Activated T-cell treated with anti-CD3 and anti-CD28 coated beads for 24 hours (primary cell): ENCODE measurements at places on chromosomes 1 and 21.

GRCh38 chr1:41349361-41350054 lies 11.7 kb upstream of the FOXO6 start:
- no peak for DNase-seq

- no peak for DNase-seq
Observed at GRCh38 chr1:91523482-91523881, 22.8 kb downstream of the CDC7 start.

DNA sequence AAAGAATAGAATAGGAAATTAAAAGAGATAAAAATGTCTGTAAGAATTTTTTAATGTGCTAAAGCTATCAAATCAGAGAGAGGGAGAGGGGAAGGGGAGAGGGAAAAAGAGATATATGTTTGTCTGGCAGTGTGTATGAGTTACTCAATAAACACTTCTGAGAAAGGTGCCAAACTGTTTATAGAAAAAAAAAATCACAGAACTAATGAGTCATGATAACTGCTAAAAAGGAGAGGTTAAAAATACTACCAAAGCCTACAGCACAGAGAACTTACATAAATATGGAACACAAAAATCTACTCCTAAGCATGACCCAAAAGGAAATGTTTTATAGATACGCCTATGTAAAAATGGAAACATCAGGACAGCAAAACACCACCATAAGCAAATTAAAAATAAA lies 45.4 kb downstream of the SELENOF start:
- no peak for DNase-seq

GRCh38 chr1:175536369-175536768 lies 207.0 kb downstream of the TNR start:
- no peak for DNase-seq

- DNase-seq, result no peak
Observed at GRCh38 chr21:41222247-41223068, 54.5 kb downstream of the BACE2 start.

- DNase-seq, result no peak
Observed at GRCh38 chr1:203754455-203754864, 10.5 kb upstream of the LAX1 start.

- peak; percentile 6 for DNase-seq
Observed at GRCh38 chr1:154557939-154558719, at the start of gene UBE2Q1. TSS of gene UBE2Q1 (minus strand) at chr1:154558662. CDS start at chr1:154558553, 109 bp downstream.

DNA sequence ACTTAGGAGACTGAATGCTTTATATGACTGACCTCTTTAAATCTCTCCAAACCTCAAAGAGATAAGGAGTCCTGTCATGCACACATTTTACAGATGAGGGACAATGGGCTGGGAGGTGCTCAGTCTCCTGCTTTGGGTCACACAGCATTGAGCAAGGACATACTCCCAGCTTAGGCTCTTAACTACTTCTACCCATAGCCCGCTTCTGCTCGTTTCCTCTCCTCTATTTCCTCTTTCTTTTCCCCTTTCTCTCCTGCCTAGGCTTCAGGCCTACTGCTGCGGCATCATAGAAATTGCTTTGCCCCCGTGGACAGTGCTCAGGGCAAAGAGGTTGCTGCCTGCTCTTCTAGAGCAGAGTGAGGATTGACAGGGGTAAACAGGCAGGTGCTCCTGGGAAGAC lies 12.4 kb upstream of the ZNF691 start:
- DNase-seq, result no peak

- no peak for DNase-seq
Observed at GRCh38 chr1:197958438-197959305, 41.5 kb downstream of the LHX9 start.

DNA sequence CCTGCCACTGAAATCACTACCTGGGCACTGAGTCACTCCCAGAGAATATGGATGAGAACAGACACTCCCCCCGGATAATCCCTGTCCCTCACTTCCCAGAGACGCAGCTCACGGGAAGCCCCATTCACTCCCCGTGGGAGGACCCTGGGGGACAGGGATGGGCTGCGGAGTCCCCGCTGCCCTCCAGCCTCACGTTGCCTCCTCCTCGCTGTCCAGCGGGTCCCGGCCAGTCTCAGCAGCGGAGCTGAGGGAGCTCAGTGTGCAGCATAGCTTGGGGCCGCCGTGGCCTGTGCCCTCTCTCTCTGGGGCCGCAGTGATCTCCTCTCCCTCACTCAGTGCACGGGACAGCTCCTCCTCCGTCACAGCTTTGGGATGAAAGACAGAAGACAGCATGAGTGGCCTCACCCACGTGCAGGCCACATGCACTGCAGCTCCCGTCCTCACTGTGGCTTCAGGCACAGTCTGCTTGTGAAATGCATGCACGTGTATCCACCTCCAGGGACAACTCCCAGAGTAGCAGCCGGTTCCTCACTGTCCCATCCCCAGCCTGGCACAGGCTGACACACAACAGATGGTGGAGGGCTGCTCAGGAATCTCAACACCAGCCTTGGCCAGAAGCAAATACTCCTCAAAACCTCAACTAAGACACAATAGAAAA lies 7.4 kb downstream of the CFAP410 start:
- no peak for DNase-seq

GRCh38 chr21:34900376-34900775 lies 148.7 kb downstream of the RUNX1 start:
- no peak for DNase-seq

GRCh38 chr1:193519922-193520321 lies 333.5 kb upstream of the B3GALT2 start:
- DNase-seq, result no peak

DNA sequence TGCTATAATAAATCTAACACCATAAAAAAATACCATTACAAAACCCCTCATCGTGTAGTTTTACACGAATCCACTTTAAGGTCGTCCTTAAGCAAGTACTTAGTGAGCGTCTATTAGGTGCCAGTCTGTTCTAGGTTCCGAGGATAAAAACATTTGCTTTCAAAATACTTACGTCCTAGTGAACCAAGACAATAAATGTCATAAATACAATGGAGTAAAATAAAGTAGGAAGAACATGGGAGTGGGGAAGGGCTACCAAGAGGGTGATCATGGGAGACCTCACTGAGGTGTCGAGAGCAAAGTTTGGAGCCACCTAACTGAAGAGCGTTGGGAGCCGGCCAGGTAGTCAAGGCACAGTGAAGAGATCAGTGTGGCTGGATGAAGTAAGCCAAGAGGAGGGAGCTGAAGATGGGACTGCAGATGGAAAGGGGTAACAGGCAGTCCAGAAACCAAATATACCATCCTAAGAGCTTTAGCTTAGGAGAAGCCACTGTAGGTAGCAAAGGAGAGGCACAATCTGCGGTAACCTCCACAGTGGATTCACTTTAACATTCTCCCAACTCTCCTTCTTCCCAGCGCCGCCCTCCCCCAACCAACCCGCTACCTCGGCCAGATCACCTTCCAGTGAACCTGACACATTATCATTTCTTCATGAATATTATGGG lies 684 bp downstream of the LTN1 start:
- DNase-seq, result no peak

- peak; percentile 41 for DNase-seq
Observed at GRCh38 chr1:150613061-150613920, 16.1 kb downstream of the ENSA start.

- no peak for DNase-seq
Observed at GRCh38 chr1:63903947-63904610, 130.3 kb downstream of the ROR1 start.

- DNase-seq, result no peak
Observed at GRCh38 chr1:169271098-169271497, 96.5 kb downstream of the NME7 start.

GRCh38 chr1:207807326-207807689 lies 55.5 kb downstream of the CD46 start:
- DNase-seq, result no peak

GRCh38 chr1:24978383-24979032 lies 48.4 kb upstream of the RUNX3 start:
- DNase-seq, result no peak

DNA sequence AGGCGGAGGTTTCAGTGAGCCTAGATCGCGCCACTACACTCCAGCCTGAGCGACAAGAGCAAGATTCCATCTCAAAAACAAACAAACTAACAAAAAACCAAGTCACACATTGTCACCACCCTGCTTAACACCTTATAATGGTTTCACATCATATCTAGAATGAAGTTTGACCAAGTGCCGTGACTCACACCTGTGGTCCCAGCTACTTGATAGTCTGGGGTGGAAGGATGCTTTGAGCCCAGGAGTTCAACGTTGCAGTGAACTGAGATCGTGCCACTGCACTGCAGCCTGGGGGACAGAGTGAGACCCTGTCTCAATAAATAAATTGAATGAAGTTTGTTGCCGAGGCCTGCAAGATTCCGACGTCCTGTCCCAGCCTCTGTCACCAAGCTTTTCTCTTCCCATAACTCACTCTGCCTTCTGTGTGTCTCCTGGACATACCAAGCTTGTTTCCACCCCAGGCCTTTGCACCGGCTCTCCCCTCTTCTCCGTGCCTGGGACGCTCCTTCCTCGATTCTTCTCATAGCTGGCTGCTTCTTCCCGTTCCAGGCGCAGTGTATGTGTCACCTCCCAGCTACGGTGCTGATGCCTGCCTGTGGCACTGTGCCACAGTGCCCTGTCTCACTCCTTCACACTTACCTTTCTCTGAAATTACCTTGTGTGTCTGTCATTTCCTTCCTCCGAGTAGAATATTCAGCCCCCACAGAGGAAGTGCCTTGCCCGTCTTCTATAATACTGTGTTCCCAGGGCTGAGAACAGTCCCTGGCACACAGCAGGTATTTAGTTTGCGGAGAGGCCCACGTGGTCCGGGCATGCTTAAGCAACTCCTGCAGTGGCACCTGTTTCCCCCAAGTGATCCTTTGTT lies 3.8 kb upstream of the SELENON start:
- DNase-seq, result no peak

GRCh38 chr1:184986250-184986649 lies 11.9 kb upstream of the NIBAN1 start:
- no peak for DNase-seq

GRCh38 chr1:100924212-100924611 lies 28.3 kb downstream of the SLC30A7 start:
- DNase-seq, result no peak

DNA sequence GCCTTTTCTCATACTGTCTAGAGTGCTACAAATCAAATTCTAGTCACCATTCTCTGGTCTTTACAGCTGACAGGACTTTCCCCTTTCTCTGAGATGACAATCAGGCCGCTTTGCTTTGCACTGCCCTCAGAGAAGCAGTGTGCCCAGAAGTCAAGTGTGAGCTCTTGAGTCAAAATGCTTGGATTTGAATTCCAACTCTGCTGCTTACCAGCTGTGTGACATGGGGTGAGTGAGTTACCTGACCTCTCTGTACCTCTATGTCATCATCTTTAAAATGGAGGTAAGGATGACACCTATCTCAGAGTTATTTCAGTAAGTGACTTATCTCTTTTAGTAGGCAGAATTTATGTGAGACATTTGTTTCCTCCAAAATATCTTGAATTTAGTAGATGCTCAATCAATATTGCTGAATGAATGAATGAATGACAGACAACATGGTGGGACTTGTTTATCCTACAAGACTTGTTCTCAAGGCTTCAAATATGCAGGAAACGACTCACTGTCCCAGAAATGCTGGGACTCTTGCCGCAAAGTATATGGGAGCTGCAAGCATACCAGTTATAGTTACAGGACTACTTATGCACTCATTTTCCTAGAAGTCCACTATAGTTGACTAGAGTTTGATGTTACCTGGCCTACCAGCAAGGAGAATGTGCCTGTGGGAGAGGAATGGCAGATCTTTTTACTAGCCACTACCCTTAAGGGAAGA lies 38.1 kb upstream of the A3GALT2 start:
- DNase-seq, result no peak

- no peak for DNase-seq
Observed at GRCh38 chr1:28313702-28314546, 14.9 kb upstream of the MED18 start.

DNA sequence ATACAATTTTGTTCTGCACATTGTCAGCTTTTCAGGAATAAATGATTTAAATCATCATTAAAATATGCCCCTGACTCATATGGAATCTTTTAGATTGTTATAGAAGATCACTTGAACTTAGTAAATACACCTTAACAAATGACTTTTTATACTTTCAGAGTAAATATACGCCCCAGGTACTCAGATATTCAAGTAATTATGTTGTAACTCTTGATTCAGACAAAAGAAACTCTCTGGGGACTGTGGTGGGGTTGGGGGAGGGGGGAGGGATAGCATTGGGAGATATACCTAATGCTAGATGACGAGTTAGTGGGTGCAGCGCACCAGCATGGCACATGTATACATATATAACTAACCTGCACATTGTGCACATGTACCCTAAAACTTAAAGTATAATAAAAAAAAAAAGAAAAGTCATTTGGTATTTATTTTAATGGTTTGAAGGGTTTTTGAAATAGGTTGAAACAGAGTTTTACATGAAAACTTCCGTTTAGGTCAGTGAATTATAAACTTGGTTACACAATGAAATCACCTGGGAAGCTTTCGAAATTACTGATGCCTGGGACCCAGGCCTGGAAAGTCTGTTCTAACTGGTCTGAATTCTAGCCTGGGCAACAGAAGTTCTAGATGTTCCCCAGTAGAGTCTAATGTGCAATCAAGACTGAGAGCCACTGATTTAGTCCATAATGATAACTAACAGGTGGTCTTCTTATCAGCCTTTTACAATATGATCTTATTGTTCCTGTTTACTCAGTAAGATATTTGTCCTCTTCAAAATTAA lies 320.5 kb upstream of the NR5A2 start:
- no peak for DNase-seq

DNA sequence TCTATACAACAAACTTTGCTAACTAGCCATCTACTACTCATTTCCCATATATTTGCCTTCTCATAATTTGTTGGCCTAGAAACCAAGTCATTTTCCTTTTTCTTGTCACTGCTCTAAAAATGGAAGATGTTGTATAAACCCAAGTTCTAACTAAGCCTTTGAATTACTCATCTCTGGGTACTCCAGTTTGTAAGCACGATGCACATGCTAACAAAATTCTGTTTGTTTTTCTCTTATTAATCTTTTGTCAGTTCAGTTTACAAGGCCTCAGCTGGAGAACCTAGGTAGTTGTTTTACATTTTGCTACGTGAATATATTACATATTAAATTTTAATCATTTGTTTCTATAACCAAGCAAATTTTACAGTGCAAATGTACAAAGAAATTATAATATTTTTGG lies 663.2 kb upstream of the RGS18 start:
- no peak for DNase-seq

GRCh38 chr1:219296430-219297355 lies 123.0 kb downstream of the LYPLAL1 start:
- DNase-seq, result no peak

- no peak for DNase-seq
Observed at GRCh38 chr1:235127203-235127602, 1.4 kb downstream of the TOMM20 start.

DNA sequence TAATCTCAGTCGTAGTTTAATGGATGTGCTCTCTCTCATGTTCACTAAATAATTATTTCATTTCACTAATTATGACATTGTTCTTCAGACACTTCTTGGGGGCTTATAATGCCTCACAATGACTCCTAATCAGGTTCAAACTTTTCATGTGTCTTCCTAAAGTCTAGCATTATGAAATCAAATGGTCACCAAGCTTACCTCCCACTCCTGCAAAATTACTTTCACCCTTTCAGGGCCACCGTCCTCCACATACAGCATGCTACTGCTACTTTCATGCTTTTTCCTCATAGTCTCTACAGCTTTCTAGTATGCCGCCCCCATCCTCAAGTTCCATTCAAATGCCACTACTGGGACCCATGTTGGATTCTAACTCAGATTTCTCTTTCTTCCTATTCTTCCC lies 59.8 kb upstream of the C1orf53 start:
- no peak for DNase-seq
